Fibroblast of the aortic adventitia (primary cell): ENCODE measurements at places on chromosomes 2 and 18.
A peak's percentile ranks its signal among the peaks of the same experiment; 100 is the strongest.

- DNase-seq, result no peak
Observed at GRCh38 chr18:41199212-41199611, 755.8 kb upstream of the PIK3C3 start.

DNA sequence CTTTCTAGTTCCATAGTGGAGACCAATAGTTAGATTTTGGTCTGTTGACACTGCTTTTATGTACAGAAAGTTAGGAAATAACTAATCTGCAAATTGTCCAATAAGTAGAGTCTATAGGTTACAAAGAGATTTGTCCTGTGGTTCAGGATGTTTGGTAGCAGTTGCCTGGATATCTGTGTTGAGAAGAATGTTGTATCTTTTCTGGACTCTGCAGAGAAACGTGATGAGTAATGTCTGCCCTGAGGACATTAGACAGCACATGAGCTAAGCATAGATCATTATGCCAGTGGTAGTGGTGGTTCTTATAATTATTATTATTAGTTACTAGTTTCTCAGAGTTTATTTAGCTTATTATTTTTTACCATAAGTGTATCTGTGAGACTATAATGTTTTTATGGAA, 65.8 kb downstream of the ANKRD62 start:
- DNase-seq, result no peak

- no peak for DNase-seq
Observed at GRCh38 chr2:167787021-167787420, 460.4 kb downstream of the STK39 start.

GRCh38 chr2:127193967-127194280, 26.2 kb downstream of the CYP27C1 start:
- DNase-seq, result peak; percentile 90

GRCh38 chr2:178478130-178478438, 316 bp downstream of the FKBP7 start:
- DNase-seq, result peak; percentile 37
